CD4-positive, alpha-beta T cell (primary cell): ENCODE measurements at places on chromosomes 3 and 15.
A peak's percentile ranks its signal among the peaks of the same experiment; 100 is the strongest.

DNA sequence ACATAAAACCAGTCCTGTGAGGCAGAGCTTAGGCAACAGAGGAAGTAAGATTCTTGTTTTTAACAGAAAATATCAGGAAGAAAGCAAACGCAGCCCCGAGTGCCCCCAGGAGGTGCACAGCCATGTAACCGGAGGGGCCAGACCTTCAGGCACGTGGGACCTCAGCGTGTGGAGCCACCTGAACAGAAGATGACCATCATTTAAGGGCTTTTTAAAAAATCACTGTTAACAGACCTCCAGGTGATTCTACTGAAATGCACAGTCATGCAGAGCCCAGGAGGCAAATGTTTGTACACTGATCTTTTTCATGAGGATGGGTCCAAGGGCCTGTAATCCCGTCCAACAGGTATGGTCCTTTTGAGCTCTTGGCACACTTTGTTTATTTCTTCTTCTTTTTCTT, 38.8 kb downstream of the SPG21 start:
- no peak for DNase-seq

DNA sequence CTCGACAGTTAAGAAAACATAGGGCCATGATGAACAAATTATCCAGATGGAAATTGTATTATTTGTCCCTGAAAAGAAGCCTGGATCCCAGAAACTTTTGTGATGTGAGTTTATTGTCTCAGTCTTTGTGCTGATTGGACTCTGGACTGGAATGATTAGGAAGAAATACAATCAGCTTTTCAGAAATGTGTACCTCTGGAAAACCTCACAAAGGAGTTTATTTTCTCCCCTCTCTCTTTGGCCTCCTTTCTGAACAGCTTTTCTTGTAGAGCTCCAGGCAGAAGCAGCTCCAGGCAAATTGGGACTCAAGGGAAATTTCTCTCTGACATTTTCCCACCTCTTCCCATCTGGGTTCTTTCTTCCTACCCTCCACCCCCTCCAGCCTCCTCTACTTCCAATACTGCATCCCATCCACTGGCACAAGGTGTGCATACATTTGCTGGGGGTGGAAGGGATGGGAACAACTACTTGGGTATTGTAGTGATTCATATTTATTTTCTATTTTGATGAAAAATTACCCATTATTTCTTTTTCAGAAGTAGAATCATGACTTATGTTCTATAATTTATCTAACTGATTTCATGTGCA, 119.7 kb downstream of the CD47 start:
- no peak for DNase-seq

GRCh38 chr15:23387621-23388190, 33.2 kb downstream of the GOLGA8S start:
- DNase-seq, result no peak

DNA sequence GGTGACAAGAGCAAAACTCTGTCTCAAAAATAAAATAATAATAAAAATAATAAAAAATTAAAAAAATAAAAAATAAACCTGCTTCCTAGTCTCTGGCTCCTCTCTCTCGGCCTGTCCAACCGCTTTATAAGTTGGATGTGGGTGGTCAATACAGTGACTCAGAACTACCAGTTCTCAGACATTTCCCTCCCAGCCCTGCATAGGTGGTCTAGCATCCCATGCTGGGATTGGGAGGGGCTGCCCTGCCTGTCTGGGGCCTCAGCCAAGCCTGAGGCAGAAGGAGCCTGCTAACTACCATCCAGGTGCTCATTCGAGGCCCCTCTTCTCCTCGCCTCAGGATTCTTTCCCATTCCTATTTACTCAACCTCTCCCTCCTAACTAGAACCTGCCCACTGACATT, 33.3 kb upstream of the BLM start:
- DNase-seq, result no peak

GRCh38 chr3:135090020-135090717, 295.1 kb downstream of the EPHB1 start:
- no peak for DNase-seq

- DNase-seq, result no peak
Measured at GRCh38 chr3:187810021-187810446, 64.8 kb upstream of the BCL6 start.

- no peak for DNase-seq
Measured at GRCh38 chr3:48082580-48083184, 66.5 kb upstream of the MAP4 start.

GRCh38 chr3:170418422-170419398, at the start of gene CLDN11:
Gene CLDN11 (plus strand): TSS chr3:170418868. CDS start chr3:170419067, 199 bp downstream.
- DNase-seq, result no peak

DNA sequence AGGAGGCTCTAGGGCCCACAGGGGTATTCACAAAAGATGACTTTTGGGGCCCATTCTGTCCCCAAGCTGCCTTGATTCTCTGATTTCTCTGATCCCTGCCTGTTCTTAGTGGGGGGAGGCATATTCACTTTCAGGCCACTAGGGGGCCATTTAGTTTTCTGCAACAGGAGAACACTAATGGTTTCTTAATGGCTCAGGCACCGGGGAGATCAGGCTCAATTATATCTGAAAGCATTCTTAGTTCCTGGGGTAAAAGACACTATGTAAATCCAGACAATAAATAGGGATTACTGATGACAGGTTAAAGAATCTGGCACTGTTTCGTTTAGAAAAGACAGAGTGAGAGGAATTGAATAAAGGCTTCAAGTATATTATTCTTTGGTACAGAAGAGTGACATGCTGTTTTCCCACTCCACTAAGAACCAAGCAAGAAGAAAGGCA, 2.5 kb upstream of the INAFM2 start:
- DNase-seq, result peak; percentile 70

DNA sequence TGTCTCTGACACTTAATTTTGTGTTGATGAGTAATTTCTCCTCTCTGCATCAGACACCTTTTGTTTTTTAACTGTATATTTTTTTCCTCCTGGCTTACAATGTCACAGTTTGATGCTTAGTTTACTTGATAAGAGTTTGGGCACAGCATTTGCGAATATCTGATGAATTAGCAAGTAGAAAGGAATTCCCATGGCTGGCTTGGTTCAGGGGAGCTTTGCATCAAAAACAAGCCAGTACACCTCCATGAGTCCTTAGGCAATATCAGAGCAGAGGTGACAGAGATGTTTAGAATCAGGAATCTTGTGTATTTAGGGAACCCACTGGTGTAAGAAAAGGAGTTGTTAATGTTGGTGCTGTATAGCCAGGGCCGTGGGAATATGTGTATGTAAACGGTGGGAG, 9.3 kb downstream of the ARHGEF26 start:
- no peak for DNase-seq

- no peak for DNase-seq
Measured at GRCh38 chr15:94293411-94294402, 62.3 kb downstream of the MCTP2 start.

- DNase-seq, result no peak
Measured at GRCh38 chr15:79779746-79780145, 117.1 kb downstream of the MTHFS start.

DNA sequence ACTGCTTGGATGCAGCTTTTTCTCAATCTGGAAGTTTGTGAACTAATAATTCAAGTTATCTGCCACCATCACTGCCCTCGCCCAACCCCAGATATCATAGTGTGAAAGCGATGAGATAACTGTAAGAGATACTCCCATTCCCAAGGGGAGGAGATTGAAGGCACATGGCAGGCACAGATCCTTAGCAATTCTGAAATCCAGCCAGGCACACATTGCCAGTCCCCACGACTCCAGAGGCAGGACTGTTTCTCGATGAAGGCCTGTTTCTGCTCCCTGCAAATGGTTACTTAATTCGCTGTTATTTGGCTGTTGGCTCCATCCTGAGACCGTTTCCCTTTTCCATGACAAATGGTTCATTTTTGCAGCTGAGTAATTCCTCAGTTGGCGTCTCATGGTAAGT, 63.2 kb upstream of the NEDD4 start:
- DNase-seq, result no peak

DNA sequence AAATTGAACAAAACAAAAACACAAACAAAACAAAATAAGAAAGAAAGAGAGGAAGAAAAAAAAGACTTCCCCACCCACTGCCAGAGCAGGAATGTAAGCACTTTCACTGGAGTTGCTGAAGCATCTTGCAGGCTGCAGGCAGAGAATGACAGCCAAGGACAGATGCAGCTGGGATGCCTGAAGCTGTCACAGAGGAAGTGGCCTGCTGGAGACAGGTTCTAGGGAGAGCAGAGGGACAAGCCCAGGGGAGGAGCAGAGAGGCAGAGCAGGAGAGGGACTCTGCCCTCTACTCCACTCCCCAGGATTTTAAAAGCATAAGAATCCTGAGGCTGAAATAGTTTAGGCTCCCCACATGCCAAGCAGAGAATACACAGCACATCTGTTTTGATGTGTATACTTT, 326.2 kb downstream of the TUSC7 start:
- DNase-seq, result no peak

GRCh38 chr3:42647821-42648459, 5.6 kb upstream of the ZBTB47 start:
- no peak for DNase-seq

- no peak for DNase-seq
Measured at GRCh38 chr15:75114796-75115195, 86.9 kb upstream of the C15orf39 start.

- peak; percentile 17 for DNase-seq
Measured at GRCh38 chr3:8962226-8962861, 928 bp downstream of the RAD18 start.

GRCh38 chr3:120742849-120743365, 363 bp downstream of the GTF2E1 start:
- no peak for DNase-seq

GRCh38 chr15:88048237-88048636, 208.3 kb downstream of the NTRK3 start:
- no peak for DNase-seq

DNA sequence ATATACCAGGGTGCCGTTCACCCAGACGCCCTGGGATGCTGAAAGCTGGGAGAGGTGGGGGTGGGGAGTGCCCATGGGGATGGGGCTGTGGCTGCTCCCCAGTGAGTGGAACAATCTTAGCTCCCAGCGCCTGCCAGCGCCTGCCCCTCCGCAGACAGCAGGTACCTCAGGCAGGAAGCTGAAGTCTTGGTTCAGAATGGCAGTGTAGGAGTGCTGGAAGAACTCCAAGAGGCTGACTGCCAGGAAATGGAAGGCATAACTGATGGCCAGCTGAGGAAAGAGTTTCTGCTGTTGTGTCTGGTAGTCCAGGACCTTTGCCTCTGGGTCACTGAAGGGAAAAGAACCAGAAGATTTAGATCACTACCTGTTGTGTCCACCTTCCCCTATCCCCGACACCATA, 8.4 kb downstream of the ACOX2 start:
- DNase-seq, result no peak

DNA sequence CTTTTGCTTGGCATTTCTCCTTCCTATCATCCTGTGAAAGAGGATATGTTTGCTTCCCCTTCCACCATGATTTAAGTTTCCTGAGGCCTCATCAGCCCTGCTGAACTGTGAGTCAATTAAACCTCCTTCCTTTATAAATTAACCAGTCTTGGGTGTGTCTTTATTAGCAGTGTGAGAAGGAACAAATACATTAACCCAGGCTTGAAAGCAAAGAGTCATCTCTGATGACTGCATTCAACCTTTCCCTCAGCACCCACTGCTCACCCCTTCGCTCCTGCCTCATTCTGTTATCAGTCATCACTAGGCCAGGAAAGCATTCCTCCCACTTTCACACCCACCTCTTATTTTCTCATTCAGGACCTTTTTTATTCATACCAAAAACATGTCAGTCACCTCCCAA, 59.6 kb upstream of the CASR start:
- DNase-seq, result no peak

- DNase-seq, result no peak
Measured at GRCh38 chr3:172069478-172069877, 30.1 kb downstream of the FNDC3B start.

DNA sequence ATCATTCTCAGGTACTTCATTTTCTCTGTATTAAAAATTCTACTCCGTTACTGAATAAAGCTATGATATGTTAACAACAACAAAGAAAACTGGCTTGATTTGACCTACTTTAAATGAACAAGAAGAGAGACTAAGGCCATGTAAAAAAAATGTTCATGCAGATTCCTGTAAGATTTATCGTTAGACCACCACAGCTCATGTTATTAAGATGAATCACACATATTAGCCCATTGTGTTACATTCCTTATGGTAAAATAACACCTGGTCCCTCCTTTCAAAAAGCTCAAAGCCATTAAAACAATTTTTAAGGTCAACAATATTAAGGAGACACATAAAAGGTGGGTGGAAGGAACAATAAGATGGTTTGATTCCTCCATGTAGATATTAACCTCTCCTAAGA, 6.3 kb downstream of the THOC7 start:
- no peak for DNase-seq

- no peak for DNase-seq
Measured at GRCh38 chr3:193862843-193863242, 269.8 kb downstream of the OPA1 start.

GRCh38 chr3:98843266-98843959, 58.1 kb downstream of the DCBLD2 start:
- DNase-seq, result no peak

- no peak for DNase-seq
Measured at GRCh38 chr15:45611305-45611704, 23.5 kb upstream of the SQOR start.
